Glutamatergic neuron (in vitro differentiated cells): ENCODE measurements at places on chromosomes 11 and 22. TPM values are rescaled to one million over a fixed set of nuclear protein-coding genes. Genes with fewer than 3 reads are reported as not detected.

Gene DUSP18
- 8.0 TPM for total RNA-seq

Gene FAM181B
- total RNA-seq = 0.47 TPM

DNA sequence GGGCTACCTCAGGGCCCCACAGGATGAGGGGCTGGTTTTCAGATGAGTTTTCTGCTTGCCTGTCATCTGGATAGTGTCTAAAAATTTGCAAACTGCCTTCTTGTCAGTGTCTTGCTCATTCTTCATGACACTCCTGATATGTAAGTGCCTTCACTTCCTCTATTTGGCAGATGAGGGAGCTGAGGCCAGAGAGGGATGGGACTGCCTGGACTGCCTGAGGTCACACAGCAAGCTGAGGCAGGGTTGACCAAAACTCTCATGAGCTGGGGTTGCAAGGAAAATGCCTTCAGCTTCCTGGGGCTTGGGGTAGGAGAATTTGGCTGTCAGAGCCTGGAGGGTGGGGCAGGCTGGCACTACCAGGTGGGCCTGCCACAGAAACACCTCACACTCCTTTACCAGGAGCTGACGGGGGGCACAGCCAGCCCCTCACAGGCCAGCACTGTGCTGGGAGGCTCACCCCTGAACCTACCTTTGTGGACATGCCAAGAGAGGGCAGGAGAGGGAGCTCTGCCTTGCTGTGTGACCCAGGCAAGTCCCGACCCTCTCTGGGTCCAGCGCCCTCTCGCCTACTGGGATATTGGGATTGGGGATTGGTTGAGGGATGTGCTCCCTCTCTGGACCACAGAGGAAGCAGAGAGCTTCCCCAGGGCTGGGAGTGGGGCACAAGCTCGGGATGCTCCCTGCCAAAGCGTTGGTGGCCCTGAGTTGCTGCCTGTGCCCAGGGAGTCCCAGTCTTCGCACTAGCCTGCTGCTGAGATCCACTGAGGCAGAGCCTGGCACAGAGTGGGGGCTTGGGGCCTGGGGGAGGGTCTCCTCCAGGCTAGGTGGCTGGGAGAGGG is 1.9 kb upstream of the P2RY6 start:
- DNase-seq = peak; percentile 11

DNA sequence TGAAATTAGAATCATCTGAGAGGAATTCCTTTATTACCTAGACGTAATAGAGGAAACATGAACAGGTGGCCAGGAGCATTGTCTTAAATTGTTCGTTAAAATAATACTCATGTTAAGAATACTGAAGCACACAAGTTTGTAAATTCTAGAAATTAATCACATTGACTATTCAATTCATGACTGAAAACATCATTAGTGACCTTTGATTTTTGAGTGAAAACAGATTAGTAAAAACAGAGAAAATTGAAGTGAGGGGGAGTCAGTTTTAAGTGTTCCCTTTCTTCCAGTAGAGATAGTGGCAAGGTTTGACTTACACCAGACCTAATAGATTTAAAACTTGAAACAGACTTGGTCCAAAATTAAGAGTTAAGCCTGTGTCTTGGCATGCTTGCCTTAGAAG is 1.4 kb downstream of the ZFP91 start:
- DNase-seq = no peak

DNA sequence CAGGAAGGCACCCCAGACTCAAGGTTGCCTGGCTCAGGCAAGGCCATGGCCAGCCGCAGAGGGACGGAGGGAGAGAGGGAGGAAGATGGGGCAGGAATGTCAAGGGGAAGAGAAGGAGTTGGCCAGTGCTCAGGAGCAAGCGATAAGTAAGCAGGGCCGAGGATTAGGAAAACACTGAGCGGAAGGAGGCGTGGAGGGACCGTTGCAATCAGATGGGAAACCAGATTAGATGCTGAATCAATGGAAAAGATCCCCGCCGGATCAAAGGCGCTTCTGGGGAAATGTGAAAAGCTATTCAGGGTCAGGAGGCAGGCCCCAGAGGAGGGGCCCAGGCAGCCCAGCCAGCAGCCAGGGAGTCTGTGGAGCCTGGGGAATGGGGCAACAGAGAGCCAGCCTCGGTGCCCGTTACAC is 26.6 kb upstream of the MYEOV start:
- no peak for DNase-seq

Gene KDM4E
- total RNA-seq = 1.1 TPM

DNA sequence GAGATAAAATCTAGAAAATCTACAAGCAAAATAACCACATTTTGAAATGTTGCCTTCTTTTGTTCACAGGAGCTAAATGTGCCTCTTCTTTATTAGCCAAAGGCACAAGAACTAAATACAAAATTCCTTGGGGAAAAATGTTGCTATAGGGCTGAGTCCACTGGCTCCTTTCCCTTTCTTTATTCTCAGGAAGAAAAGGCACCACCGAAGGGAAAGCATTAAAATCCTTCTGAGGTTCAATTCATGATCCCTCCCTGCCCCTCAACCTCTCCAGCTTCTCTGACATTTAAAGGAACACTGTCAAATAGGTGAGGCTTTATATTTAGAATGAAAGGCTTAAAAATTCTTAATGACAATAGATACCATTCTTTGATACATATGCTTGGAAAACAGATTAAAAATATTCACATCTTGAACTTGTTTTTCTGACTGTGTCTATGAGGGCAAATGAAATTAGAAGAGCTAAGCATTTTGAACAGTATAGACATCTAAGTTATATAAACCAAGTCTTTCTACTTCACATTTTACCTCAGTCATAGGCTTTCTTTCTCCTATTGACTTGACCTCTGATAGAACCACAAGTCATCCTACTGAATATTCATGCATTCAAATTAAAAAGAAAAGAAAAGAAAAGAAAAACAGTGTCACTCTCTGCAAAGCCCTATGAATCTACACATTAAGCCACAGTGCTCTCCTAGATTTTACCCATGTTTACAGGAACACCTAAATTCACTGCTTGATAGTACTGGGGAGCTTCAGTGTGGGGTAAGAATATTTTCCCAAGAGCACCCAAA is 148.2 kb downstream of the MAML2 start:
- DNase-seq = no peak

DNA sequence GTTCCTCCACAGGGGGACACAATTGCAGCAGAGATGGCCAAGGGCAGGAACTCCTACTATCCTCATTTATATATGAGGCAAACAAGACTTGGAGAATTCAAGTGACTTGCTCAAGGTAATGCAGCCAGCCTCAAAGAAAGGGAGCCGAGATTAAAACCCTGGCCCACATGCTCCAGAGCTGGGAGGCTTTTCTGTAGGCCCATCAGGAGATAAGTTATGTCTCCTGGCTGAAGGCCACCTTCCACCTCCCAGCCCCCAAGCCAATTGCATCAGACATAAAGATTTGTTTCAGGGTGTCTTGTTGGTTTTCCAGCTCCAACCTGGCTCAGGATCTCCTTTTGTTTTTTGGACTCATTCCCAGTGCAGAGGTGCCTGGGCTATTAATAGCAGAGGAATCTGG is 59.5 kb downstream of the SMIM38 start:
- no peak for DNase-seq

- DNase-seq = no peak
Measured at GRCh38 chr22:26624803-26625202, 3.0 kb downstream of the CRYBA4 start.
